Stimulated activated CD4-positive, alpha-beta T cell treated with anti-CD3 and anti-CD28 coated beads, Interleukin-4, amount 100 ng/mL, for 24 hours (primary cell): ENCODE measurements at places on chromosomes 3 and 15.
A peak's percentile ranks its signal among the peaks of the same experiment; 100 is the strongest.

DNA sequence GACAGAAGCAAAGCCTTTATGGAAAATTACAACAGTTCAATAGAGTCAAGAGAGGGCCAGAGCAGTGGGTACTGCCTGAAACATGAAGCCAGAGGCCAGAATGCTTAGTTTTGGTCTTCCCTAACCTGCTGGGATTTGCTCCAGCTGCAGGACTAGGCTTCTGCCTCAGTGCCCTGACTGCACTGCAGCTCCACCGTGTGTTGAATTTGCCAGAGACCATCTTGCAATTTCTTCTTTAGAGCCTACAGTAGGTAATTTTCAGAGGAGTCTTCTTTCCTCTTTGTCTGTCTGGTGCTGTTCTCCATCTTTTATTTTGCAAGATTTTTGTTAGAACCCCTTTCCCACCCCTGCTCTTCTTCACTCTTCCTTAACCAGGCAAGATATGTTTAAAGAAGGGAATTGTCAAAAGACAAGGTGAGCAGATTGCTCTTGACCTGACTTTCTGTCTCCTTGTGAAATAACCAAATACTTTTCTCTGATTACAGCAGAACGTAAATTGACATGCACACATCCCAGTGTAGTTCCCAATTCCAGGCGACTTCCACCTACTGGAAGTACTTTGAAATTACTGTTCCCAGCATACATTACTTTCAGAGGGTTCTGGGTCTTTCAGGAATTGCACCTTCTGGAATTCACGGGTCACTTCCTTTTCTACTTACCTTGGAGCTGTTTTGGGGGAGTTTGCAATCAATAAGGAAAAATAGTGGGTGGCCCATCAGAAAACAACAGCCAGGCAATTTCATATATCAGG lies 161.2 kb downstream of the MINAR1 start:
- DNase-seq: no peak

DNA sequence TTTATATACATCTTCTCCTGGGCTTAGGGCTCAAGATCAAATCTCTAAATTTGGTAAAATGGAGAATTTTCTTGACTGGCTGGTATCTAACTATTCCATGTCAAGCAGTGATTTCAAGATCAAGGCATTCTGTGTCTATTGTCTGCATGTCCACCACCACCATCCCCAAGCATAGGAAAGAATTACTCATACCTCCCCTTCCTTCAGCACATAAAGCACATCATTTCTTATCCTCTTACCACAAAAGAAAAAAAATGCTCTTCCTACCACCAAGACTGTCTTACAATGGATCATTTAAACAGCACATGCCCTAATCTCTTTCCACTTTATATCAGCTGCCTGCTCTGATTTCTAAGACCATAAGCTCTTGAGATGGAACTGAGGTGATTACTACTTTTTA lies 470.5 kb upstream of the THBS1 start:
- no peak for DNase-seq

DNA sequence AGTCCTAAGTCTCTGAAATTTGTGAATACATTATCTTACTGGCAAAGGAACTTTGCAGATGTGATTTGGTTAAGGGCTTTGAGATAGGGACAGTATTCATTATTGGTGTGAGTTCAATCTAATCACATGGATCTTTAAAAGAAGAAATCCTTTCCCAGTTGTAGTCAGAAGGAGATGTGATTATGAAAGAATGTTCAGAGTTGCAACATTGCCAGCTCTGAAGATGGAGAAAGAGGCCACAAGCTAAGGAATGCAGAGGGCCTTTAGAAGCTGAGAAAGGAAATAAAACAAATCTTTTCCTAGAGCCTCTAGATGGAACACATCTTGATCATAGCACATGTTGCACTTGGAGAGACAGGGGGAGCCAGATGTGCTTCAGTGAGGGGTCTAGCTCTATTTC lies 27.7 kb upstream of the SIAH2 start:
- no peak for DNase-seq

- DNase-seq: no peak
Measured at GRCh38 chr15:33797651-33798050, 170.6 kb upstream of the CHRM5 start.

GRCh38 chr3:106473576-106474475 lies 605.0 kb upstream of the CBLB start:
- peak; percentile 32 for DNase-seq

GRCh38 chr15:65857718-65858402 lies 11.4 kb upstream of the RAB11A start:
- no peak for DNase-seq

- peak; percentile 33 for DNase-seq
Measured at GRCh38 chr3:196643201-196643749, 3.8 kb downstream of the NRROS start.

DNA sequence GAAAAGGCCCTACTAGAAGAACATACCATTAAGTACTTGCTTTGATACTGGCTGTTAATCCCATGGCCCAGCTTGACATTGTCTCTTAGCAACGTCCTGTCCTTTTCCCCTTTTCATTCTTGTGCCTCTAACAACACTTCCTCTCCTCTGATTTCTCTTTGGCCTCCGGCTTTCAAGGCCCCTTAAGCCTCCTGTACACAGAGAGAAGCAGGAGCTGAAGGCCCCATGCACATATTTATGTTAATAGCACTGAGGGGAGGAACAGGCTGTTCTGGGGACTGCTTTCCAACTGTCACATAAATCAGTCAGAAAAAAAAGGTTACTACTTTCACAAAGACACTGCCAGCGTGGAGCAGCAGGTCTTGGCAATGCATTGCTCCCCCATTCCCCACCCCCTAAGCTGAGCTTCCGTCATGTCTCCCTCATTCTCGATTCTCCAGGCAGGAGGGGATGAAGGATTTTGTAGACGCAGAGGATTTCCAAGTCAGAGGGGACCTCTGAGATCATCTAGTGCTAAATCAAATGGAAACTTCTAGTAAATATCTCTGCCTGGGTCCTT lies 257.4 kb upstream of the ADAMTS9 start:
- no peak for DNase-seq

GRCh38 chr3:27093771-27094170 lies 275.4 kb downstream of the NEK10 start:
- DNase-seq: no peak

- peak; percentile 46 for DNase-seq
Measured at GRCh38 chr3:52428151-52429005, 16.5 kb downstream of the SEMA3G start.

GRCh38 chr3:165751637-165752036 lies 85.6 kb downstream of the BCHE start:
- DNase-seq: no peak

DNA sequence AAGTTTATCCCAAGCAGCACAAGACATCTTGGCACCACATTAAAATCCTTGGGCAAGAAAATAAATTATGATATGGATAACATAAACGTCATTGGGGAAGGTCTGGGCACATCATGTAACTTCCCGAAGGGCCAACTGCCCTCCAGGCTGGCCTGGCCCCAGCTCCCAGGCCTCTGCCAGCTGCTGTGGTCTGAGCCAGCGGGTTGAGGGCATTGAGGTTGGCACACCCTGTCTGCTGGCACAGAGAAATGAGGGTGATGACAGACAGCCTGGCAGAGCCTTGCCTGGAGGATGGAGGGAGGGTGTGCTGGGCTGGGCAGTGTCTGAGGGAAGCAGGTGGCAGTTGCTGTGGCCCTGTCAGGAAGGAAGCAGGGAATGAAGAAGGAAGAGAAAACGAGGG lies 3.3 kb upstream of the RBSN start:
- no peak for DNase-seq

DNA sequence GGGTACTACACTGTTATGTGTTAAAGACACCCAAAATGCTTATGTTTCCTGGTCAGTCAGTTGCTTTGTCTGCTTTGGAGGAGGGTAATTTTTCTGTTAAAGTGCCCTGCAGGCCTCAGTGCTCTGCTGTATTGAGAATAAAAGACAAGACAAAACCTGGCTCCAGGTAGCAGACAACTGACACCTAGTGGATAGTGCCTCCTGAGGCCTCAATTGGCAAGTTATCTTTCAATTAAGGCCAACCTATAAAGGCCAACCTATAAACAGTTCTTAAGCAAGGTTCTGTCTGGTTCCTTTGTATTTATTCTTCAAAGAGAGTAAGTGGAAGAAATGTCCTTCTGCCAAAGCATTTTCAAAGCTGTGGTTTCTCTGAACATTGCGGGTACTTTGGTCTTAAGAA lies 773.8 kb downstream of the MECOM start:
- no peak for DNase-seq

DNA sequence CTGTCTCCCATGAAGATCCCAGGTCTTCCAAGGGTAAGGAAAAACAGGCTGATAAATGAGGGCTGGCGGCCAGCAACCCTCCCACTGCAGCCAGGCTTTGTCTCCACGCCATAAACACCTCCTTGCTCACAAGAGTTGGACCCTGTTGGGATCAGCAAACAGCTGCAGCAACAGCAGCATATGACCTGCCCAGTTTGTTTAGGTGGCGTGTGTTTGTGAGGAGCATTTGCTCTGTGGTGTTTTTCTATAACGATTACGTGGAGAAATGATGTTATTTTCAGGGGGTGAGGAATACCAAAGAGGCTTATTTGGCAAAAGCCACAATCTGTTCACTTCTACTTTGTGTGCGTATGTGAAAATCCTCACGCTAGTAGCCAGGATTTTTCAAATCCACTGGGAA lies 58.5 kb downstream of the RFTN1 start:
- no peak for DNase-seq

DNA sequence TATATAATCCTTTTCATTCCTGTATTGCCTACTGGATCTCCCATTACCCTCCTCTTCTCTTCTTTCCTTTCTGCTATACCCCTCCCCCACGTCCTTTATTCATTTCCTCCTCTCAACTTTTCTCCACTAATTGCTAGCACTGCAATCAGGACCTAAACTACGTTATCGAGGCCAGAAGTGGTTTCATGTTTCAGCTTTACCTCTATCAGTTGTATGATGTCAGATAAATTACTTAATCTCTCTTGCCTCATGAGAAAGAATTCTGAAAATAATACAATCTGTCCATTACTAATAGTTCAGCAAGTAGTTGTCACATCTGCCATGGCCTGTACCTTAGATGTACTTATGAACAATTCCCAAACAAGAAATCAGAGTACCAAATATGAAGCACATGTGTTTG lies 10.6 kb downstream of the POPDC2 start:
- no peak for DNase-seq

- DNase-seq: no peak
Measured at GRCh38 chr15:35771746-35772442, 225.9 kb upstream of the DPH6 start.

GRCh38 chr3:129346695-129347457 lies 68.2 kb downstream of the HMCES start:
- DNase-seq: no peak

- no peak for DNase-seq
Measured at GRCh38 chr3:192821161-192821560, 93.8 kb upstream of the FGF12 start.

DNA sequence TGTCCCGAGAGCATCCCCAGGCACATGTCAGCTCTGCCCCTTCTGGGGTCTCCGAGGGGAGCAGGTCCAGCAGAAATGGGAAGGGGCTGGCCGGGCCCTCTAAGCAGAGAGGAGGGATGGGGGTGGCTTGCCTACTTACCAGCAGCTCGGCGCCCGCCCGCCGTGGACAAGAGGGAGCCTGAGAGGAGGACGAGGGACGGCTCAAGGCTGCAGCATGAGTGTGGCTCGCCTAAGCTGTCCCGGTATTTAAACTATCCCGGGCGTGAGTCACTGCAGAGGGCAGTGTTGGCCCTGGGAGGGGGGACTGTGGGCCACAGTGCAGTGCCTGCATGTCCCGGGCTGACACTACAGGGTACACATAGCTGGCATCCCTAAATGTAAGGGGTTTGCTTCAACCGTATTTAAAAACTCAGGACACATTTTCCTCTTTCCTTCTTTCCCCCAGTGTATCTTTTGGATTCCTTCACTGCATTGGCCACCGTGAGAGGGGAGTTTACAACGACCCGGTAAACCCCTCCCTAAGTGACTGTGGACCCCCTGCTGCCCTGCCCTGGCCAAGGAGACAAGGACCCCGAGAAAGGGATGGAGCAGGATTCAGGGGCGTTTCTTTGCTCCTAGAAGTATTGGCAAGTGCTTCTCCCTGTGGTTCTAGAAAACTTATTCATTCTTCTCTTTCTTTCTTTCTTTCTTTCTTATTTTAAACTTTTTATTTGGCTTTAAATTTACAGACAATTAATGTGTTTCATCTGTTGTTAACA lies at the start of gene LRRC15:
LRRC15 (minus strand) TSS at position 222 of the 758 bp plus-strand sequence. CDS start 8,700 bp downstream, outside the sequence.
- no peak for DNase-seq

- DNase-seq: no peak
Measured at GRCh38 chr3:11607816-11608215, 35.9 kb downstream of the VGLL4 start.

DNA sequence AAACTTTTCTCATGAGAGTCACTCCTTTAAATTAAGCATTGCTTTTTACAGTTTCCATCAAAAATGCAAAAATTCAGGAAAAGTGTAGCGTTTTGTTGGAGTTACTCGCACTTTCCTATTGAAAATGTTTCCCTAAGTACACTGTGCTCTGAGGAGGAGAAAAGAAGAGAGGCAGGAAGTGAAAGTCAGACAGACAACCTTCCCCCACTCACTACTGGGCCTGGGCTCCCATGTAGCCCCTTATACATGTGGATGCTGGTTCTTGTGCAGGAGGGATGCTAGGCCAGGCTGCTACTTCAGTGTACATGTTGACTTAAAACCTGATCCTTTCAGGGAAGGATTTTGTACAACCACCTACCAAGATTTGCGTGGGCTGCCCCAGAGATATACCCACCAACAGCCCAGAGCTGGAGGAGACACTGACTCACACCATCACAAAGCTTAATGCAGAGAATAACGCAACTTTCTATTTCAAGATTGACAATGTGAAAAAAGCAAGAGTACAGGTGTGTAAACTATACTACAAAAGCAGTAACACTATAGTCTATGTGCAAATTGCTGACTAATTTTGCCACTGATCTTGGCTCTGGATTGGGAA lies 15.1 kb downstream of the KNG1 start:
- DNase-seq: peak; percentile 7

DNA sequence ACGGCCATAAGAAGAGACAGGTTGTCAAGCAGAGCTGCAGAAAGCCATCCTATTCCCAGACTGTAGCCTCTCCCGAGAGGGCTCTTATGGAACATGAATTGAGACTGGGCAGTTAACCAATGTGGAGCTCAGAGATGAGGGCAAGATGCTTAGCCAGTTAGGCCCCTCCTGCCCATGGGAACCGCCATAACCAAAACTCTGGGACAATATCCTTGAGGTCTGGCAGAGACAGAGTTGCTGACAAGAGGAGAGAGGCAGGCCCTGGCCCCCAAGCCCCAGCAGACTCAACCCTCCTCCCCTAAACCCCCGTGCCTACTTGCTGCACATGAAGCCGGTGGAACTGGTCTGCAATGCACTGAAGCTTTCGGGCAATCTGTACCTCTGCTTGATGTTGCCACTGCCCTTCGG lies 4.8 kb downstream of the BMF start:
- DNase-seq: no peak

- DNase-seq: peak; percentile 59
Measured at GRCh38 chr3:52533623-52534280, at the start of gene NT5DC2. Gene NT5DC2, minus strand, starts transcription at chr3:52533857. Its CDS starts 120 bp downstream, at chr3:52533737.
